CD4-positive, alpha-beta T cell treated with Interleukin-21 for 1 hour (primary cell): ENCODE measurements at places on chromosomes 3 and 15.

- no peak for DNase-seq
These were observed 6.7 kb upstream of the CMTM7 start for GRCh38 chr3:32384938-32385337.

GRCh38 chr3:67382536-67382935, 271.9 kb downstream of the SUCLG2 start:
- no peak for DNase-seq

GRCh38 chr3:17972030-17972429, 229.6 kb upstream of the TBC1D5 start:
- DNase-seq, result no peak

DNA sequence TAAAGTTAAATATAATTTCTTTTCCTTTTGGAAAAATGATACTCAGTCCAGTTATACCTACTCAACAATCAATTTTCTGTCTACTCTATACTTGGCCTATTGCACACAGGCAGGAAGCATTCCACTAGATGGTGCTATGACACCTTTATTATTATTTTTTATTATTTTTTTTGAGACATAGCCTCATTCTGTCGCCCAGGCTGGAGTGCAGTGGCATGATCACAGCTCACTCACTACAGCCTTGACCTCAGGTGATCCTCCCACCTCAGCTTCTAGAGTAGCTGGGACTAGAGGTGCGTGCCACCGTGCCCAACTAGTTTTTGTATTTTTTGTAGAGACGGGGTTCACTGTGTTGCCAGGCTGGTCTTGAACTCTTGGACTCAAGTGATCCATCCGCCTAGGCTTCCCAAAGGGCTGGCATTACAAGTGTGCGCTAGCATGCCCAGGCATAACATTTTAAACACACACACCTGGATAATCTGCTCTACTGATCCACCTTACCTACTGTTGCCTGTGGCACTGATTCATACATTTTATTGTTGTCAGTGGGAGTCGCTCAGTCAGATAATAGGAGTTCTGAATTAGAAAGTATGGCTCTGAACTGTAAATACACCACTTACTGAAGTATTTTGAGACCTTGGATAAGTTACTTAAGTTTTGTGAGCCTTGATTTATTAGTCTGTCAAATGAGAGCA, 56.2 kb downstream of the EIF3J start:
- DNase-seq, result peak; percentile 68

- DNase-seq, result no peak
These were observed 242.5 kb upstream of the TBL1XR1 start for GRCh38 chr3:177439694-177440269.

- DNase-seq, result no peak
These were observed 127.4 kb upstream of the HACD2 start for GRCh38 chr3:123712077-123712860.

DNA sequence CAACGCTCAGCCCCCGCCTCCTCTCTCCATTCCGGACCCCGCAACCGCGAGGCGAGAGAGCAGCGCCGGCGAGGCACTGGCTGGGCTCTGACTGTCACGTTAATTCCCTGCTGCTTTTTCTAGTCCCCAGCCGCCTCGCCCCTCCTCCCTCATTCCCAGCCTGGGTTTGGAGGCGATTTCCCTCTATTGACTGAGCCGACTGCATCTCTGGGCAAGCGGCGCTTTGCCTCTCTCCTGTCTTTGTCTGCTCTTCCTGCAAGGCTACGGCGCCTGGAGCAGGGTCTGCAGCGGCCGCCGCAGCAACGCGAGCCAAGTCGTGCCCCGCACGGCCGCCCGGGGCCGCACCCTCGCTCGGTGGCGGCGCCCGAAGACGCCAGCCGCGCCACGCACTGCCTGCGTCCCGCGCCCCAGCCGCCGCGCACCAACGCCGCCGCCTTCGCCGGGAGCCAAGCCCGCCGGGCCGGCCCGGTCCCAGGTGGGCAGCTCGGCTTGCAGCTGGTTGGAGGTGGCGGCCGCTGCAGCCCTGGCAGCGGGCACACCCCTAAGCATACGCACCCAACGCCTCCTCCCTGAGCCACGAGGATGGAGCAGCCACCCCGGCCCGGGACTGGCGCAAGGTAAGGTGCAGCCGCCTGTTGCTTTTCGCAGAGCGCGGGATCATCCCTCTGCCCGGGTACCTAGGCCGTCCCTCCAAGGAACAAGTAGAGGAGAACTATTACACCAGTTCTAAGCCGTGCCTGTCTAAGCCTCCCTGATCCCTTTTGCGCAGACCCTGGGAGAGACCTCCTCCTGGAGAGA, at the start of gene LRRC3B:
LRRC3B (plus strand) TSS at position 152 of the 798 bp plus-strand sequence. CDS start 86,901 bp downstream, outside the sequence.
- DNase-seq, result no peak
